ENCODE measurements at places on chromosomes 1 and 21.

- no peaks in the 10 kb centered on the region for H3K27me3 ChIP-seq
- H3K4me3 ChIP-seq = no peak overlapping the region
- DNase-seq = no peak
- no peak overlapping the region for H3K27ac ChIP-seq
- no peaks in the 10 kb centered on the region for H3K4me1 ChIP-seq
These were observed 264.7 kb downstream of the PBX1 start for GRCh38 chr1:164823486-164824279.

GRCh38 chr1:202135221-202135721 is 9.3 kb downstream of the ARL8A start:
- no peak overlapping the region for H3K4me3 ChIP-seq
- H3K4me1 ChIP-seq = peaks cover 7% of the 10 kb centered on the region
- DNase-seq = peak; percentile 61
- no peaks in the 10 kb centered on the region for H3K27me3 ChIP-seq

GRCh38 chr1:77047575-77047974 is 171.7 kb downstream of the PIGK start:
- H3K27ac ChIP-seq = no peak overlapping the region
- no peak for DNase-seq
- H3K4me1 ChIP-seq = peaks cover 11% of the 10 kb centered on the region
- no peak overlapping the region for H3K4me3 ChIP-seq

DNA sequence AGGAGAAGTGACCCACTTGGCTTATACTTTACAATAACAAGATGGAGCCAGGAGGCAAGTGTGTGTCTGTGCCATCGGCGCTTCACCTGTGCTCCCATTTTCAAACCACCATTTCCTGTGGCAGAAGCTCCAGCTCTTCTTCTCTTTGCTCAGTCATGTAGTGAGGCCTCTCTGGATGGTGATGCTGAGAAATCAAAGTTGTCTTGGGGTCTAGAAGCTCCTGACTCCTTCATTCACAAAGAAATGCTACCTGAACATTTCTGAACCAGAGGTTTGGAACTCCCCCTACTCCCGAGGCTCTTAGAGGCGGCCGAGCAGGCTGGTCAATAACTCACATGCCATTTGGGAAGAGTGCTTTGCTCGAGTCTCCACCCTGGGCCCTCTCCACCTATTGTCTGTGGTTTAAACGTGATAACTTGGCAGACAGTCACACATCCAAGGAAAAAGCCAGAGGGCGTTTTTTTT is 18.0 kb downstream of the SLAMF1 start:
- H3K4me3 ChIP-seq = peak overlapping the region; percentile 62
- peaks cover 89% of the 10 kb centered on the region for H3K36me3 ChIP-seq
- peak; percentile 56 for DNase-seq
- H3K4me1 ChIP-seq = peaks cover 96% of the 10 kb centered on the region
- peak overlapping the region; percentile 99 for H3K27ac ChIP-seq
- no peaks in the 10 kb centered on the region for H3K27me3 ChIP-seq

DNA sequence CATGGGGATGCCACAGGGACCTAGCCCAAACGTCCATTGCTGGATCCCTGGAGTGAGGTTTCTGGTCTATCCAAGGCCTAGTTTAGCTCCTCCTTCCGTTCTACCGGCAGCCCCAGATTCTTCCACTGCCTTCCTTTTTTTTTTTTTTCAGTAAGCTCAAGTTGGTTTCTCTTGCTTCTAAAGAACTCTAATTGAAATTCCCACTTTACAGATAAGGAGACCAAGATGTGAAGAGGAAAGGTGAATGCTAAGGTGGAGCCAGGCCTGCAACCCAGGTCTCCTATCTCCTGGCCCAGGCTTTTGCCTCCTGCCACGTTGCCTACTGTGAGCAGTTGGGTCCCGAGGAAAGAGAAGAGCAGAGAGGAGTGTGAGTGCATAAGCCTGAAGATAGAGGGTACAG is 31.5 kb upstream of the CLIC4 start:
- DNase-seq = no peak
- H3K27ac ChIP-seq = no peak overlapping the region
- no peaks in the 10 kb centered on the region for H3K27me3 ChIP-seq

- no peak for DNase-seq
- H3K27ac ChIP-seq = no peak overlapping the region
- peaks cover 21% of the 10 kb centered on the region for H3K27me3 ChIP-seq
- H3K4me3 ChIP-seq = no peak overlapping the region
- H3K36me3 ChIP-seq = peaks cover 2% of the 10 kb centered on the region
These were observed 76.0 kb downstream of the MAN1C1 start for GRCh38 chr1:25692560-25692959.

GRCh38 chr1:185369786-185370185 is 52.7 kb upstream of the IVNS1ABP start:
- H3K36me3 ChIP-seq = no peaks in the 10 kb centered on the region
- H3K4me1 ChIP-seq = peaks cover 18% of the 10 kb centered on the region
- H3K4me3 ChIP-seq = no peak overlapping the region
- H3K27ac ChIP-seq = no peak overlapping the region

- no peaks in the 10 kb centered on the region for H3K4me1 ChIP-seq
- H3K4me3 ChIP-seq = no peak overlapping the region
- no peak overlapping the region for H3K27ac ChIP-seq
- DNase-seq = no peak
- no peaks in the 10 kb centered on the region for H3K27me3 ChIP-seq
- no peaks in the 10 kb centered on the region for H3K36me3 ChIP-seq
These were observed 190.2 kb upstream of the LYPLAL1 start for GRCh38 chr1:218983433-218983832.

DNA sequence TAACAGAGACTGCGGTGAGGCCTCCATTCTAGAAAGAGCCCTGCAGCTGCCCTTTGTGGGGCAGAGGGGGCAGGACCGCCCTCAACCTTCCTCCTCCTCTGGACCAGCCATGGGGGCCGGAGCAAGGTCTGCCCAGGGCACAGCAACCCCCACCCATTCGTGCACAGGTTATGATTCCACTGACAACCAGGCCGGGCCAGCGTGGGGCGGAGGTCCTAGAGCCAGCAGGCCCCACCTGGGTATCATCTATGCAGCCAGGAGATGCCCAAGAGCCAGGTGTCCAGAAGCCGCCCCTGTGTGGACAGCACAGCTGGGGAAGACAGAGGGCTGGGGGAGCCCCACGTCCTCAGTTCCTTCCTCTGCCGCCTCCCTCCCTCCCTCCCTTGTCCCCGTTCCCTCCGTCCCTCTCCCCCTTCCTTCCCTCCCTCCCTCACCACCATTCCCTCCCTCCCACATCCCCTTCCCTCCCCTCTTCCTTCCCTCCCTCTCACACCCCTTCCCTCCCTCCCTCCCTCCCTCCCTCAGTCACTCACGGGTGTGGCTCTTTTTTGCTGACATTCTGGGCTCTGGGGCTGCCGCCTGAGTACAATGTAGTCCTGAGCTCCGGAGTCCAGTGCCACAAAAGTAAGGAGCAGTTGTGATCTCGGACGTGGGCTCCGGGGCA is 12.3 kb downstream of the RNF223 start:
- H3K27me3 ChIP-seq = peaks cover 13% of the 10 kb centered on the region
- no peaks in the 10 kb centered on the region for H3K36me3 ChIP-seq
- peak overlapping the region; percentile 66 for H3K4me3 ChIP-seq
- peak overlapping the region; percentile 37 for H3K27ac ChIP-seq
- H3K4me1 ChIP-seq = peaks cover 54% of the 10 kb centered on the region

DNA sequence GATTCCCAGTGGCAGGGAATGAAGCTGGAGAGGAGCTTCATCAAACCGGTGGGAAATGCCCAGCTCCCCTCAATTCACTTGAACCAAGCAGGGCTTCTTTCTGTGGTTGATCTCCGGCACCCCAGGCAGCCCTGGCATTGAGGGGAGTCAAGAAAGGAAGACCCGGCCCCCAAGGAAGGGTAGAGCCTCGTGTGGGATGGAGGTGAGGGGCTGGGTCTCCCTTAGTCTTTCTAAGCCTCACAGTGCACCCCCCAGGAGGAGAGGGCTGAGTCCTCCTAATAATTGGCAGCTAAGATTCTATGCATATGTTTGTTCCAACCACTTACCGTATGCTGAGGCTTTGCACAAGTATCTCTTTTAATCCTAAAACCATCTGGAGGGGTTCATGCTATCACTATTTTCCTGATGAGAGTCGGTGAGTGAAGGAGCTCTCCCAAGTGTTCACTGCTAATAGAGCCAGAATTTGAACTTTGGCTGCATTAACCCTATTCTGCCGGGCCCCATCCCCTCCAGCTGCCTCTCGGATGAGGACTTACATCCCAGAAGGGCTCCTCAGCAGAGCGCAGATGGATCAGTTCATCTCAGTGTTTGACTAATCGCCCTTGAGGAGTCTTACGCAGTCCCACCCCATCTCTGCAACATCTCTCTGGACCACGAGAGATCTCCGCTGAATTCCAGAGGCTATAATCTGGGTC is 33.1 kb upstream of the TMEM51 start:
- no peaks in the 10 kb centered on the region for H3K4me1 ChIP-seq
- no peak overlapping the region for H3K4me3 ChIP-seq
- DNase-seq = no peak
- H3K36me3 ChIP-seq = no peaks in the 10 kb centered on the region

GRCh38 chr1:84861988-84862644 is 30.9 kb downstream of the LPAR3 start:
- H3K27ac ChIP-seq = peak overlapping the region; percentile 89
- no peak for DNase-seq
- H3K4me3 ChIP-seq = no peak overlapping the region
- H3K36me3 ChIP-seq = peaks cover 3% of the 10 kb centered on the region

- H3K36me3 ChIP-seq = no peaks in the 10 kb centered on the region
- no peak overlapping the region for H3K27ac ChIP-seq
- peaks cover under 1% of the 10 kb centered on the region for H3K4me1 ChIP-seq
- peaks cover 50% of the 10 kb centered on the region for H3K27me3 ChIP-seq
- no peak overlapping the region for H3K4me3 ChIP-seq
These were observed 8.4 kb upstream of the ZNF697 start for GRCh38 chr1:119656410-119656955.

- H3K4me1 ChIP-seq = no peaks in the 10 kb centered on the region
- H3K36me3 ChIP-seq = peaks cover 3% of the 10 kb centered on the region
- H3K4me3 ChIP-seq = no peak overlapping the region
- DNase-seq = no peak
These were observed 74.1 kb upstream of the IRF2BP2 start for GRCh38 chr1:234683861-234684632.

GRCh38 chr1:10909697-10910680 is 102.5 kb upstream of the TARDBP start:
- H3K27me3 ChIP-seq = peaks cover 12% of the 10 kb centered on the region
- peak; percentile 74 for DNase-seq
- H3K27ac ChIP-seq = no peak overlapping the region
- H3K4me3 ChIP-seq = no peak overlapping the region

DNA sequence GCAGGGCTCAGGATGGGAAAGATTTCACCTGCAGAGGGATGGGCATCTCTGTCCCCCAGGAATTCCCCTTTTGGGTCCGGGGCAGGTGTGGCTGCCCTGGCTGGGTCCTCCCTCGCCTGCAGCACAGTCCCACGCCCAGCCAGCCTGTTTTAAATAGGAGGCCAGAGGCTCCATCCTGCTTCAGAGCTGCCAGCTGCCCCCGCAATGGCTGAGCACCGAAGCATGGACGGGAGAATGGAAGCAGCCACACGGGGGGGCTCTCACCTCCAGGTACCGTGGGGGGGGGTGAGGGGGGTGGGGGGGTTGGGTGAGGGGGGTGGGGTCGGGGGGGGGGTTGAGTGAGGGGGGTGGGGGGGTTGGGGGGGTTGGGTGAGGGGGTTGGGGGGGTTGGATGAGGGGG is 3.6 kb downstream of the SCNN1D start:
- no peaks in the 10 kb centered on the region for H3K27me3 ChIP-seq
- H3K4me3 ChIP-seq = no peak overlapping the region
- H3K27ac ChIP-seq = no peak overlapping the region
- no peaks in the 10 kb centered on the region for H3K36me3 ChIP-seq
- no peak for DNase-seq

- DNase-seq = no peak
- H3K27ac ChIP-seq = no peak overlapping the region
- H3K36me3 ChIP-seq = no peaks in the 10 kb centered on the region
- peaks cover 2% of the 10 kb centered on the region for H3K27me3 ChIP-seq
These were observed 47.6 kb upstream of the HOOK1 start for GRCh38 chr1:59767119-59767518.

GRCh38 chr1:3543076-3544039 is 68.0 kb downstream of the MEGF6 start:
- H3K27me3 ChIP-seq = no peaks in the 10 kb centered on the region
- no peak overlapping the region for H3K4me3 ChIP-seq
- no peak overlapping the region for H3K27ac ChIP-seq
- no peak for DNase-seq

DNA sequence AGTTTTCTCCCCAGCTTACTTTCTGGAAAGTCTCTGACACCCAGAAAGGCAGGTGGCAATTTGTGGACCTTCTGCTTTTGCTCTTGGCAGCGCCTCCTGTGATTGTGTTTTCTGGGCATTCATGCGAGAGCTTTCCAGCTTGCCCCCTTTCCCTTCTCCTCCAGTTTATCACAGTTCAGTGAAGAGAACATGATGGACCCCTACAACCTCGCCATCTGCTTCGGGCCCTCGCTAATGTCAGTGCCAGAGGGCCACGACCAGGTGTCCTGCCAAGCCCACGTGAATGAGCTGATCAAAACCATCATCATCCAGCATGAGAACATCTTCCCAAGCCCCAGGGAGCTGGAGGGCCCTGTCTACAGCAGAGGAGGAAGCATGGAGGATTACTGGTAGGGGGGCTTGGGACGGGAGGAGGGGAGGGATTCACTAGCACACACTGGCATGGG is 24.3 kb upstream of the IKBKE start:
- H3K36me3 ChIP-seq = peaks cover 49% of the 10 kb centered on the region
- peaks cover 4% of the 10 kb centered on the region for H3K4me1 ChIP-seq
- no peak overlapping the region for H3K4me3 ChIP-seq
- H3K27me3 ChIP-seq = no peaks in the 10 kb centered on the region
- H3K27ac ChIP-seq = no peak overlapping the region
- no peak for DNase-seq

GRCh38 chr1:35708441-35708921 is 10.2 kb downstream of the C1orf216 start:
- H3K27me3 ChIP-seq = peaks cover 43% of the 10 kb centered on the region
- no peak for DNase-seq
- H3K4me1 ChIP-seq = peaks cover 19% of the 10 kb centered on the region
- no peak overlapping the region for H3K27ac ChIP-seq
- H3K4me3 ChIP-seq = peak overlapping the region; percentile 44

GRCh38 chr1:155105604-155106011 is 22.1 kb upstream of the EFNA1 start:
- H3K27ac ChIP-seq = no peak overlapping the region
- H3K4me1 ChIP-seq = no peaks in the 10 kb centered on the region
- H3K36me3 ChIP-seq = no peaks in the 10 kb centered on the region
- no peak overlapping the region for H3K4me3 ChIP-seq
- H3K27me3 ChIP-seq = peaks cover 22% of the 10 kb centered on the region

DNA sequence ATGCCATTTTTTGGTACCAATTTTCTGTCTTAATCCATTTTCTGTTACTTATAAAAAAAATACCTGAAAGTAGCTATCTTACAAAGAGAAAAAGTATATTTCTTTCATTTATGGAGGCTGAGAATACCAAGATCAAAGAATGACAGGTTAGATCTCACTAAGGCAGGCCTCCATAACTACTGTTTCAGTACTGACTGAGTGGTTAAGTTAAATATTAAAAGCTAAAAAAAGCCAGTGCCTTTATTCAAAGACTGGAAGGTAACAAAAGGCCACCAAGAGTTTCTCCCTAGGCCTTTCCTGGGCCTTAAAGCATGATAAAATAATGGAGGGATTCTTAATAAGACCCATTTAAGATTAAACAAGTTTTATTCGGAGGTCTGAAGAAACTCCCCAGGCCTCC is 687.7 kb upstream of the ADGRL4 start:
- no peaks in the 10 kb centered on the region for H3K27me3 ChIP-seq
- H3K4me3 ChIP-seq = no peak overlapping the region
- no peaks in the 10 kb centered on the region for H3K4me1 ChIP-seq
- no peaks in the 10 kb centered on the region for H3K36me3 ChIP-seq

GRCh38 chr1:242449661-242450060 is 74.8 kb downstream of the PLD5 start:
- no peaks in the 10 kb centered on the region for H3K36me3 ChIP-seq
- DNase-seq = no peak
- no peaks in the 10 kb centered on the region for H3K4me1 ChIP-seq
- no peaks in the 10 kb centered on the region for H3K27me3 ChIP-seq
- H3K4me3 ChIP-seq = no peak overlapping the region
